Activated naive CD4-positive, alpha-beta T cell treated with anti-CD3 and anti-CD28 coated beads, Interleukin-2, amount 10 ng/mL, durations not matched to agents 7 days and 5 days (primary cell): ENCODE measurements at places on chromosomes 12 and 14.

DNA sequence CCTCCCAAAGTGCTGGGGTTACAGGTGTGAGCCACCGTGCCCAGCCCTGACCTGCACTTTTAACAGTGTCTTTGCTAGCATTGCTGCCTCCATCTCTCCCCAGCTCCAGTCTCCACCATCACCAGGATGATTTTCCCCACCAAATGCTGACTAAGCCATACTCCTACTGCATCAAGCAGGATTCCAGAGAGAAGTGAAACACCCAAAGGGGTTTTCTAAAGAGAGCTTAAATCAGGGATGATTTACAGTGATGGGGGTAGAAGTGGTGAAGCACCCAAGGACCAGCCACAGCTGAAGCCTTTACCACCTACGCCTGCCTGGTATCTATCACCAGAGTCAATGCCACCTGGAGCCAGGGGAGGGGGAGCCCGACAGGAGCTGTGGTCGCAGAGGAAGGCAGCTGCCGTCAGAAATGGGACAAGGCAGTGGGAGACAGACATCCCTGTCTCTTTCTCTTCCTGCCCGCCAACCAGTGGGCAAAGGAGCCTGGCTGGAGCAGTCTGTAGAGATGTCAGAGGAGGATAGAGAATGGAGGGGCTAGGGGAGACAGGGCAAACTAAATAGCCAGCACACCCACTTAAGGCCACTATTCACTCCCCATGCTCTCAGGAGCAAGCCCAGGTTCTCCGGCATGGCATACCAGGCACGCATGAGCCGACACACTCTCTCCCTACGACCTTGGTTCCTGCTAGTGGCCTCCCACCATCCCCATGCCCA, 22.4 kb upstream of the CD9 start:
- DNase-seq, result no peak

DNA sequence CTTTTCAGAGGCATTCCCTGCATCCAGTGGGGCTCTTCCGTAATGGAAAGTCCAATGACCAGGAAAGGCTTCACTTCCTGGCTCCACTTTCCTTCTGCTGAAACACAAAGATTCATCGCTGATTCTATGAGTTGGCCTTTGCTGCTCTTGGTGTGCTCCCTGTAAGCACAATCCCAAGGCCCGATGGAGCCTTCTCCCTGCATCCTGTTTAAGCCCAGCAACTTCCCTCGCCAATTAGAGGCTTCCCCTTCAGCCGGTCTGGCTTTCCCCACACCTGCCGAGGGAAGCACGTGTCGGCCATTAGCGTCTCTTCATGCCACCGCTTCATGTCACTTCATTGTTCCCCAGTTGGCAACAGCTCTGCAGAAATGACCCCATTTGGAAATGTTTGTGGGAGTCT, 693.9 kb downstream of the MED13L start:
- no peak for DNase-seq

- DNase-seq, result no peak
Measured at GRCh38 chr12:91180582-91181395, 1.8 kb downstream of the DCN start.

GRCh38 chr12:68495336-68496070, 115.2 kb upstream of the RAP1B start:
- no peak for DNase-seq

DNA sequence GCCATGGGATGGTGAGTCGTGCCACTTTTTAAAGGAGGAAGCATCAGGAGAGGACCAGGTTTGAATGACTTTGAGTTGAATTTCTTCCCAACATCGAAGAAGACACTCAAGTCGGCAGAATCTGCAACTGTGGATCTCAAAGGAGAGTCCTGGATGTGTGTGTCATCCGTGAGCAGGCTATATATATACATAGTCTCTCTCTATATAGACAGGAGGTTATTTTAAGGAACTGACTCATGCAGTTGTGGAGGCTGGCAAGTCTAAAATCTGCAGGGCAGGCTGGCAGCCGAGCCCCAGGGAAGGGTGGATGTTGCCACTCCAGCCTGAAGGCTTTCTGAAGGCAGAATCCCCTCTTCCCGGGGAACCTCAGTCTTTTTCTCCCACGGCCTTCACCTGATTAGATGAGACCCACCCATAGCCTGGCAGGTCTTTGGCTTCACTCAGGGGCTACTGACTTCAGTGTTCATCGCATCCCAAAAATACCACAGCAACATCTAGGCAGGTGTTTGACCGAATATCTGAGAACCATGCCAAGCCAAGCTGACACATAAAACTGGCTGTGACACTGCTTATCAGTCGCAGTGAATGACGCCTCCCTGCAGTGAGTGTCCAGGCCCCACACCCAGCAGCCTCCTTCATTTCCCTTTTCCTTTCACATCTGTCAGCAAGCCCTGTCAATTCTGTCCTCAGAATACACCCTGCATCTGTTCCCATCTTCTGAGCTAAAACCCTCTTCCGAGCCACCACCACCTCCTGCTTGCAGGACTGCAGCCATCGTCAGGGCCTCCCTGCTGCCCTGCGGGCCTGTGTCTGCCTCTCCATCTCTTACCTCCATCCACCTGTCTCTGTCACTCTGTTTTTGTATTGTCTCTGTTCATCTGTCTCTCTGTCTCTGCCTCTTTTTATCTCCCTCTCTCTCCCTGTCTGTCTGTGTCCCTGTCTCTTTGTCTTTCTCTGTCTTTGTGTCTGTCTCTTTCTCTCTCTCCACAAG, 54.0 kb downstream of the ZNF664 start:
- DNase-seq, result no peak

- DNase-seq, result no peak
Measured at GRCh38 chr12:27464220-27464554, 17.7 kb downstream of the SMCO2 start.

DNA sequence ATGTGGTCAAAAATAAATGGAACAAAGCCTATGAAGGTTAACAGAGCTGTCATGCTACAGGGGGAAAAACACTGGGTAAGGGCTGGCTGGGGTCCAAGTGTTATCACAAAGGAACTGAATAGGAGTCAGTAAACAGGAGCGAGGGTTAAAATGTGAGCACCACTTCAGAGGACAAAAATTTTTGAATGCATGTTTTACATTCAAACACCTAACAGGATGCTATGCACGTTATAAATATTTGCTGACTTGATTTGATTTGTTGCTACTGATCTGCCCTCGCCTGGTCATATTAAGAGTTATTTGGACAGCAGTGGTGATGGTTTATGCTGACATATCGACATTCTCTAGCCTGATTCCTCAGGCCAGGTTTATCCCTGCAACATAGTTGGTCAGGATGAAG, 7.4 kb upstream of the KTN1 start:
- no peak for DNase-seq

DNA sequence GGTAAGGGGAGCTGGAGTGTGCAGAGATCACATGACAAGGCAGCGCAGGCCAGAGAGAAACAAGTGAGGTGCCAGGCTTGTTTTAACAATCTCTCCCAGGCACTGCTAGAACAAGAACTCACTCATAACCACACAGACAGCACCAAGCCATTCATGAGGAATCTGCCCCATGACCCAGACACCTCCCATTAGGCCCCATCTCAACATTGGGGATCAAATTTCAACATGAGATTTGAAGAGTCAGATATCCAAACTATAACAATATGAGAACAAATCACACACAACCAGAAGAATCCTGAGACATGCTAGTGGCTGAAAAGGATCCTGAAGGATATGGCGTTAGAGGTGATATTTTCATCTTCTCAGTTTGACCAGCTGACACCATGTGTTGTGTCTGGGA, 21.9 kb downstream of the OR6J1 start:
- no peak for DNase-seq

DNA sequence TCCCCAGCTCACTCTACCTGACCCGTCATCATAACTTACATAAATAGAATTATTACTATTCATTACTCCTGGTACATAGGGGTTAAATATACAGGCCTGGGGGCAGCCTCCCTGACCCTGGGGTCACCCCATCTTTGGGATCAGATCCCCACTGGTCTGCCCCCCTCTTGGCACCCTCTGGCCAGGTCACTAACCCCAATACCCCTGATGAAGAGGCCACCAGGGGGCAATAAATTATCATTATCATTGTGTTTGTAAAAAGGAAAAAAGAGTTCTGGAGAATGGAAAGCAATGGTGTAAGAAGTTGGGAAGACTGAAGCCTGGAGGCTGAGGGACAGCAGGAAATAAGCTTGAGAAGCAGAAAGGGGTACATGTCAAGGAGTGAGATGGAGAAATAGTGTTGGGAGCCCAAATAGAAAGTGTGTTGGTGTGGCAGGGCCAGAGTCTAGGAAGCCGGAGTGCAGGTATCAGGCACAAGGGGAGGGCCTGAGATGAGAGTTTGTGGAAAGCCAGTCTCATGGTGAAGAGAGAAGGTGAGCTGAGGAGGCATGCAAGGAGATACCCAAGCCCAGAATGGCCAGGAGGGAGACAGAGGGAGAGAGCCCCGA, 6.1 kb upstream of the AAAS start:
- DNase-seq, result no peak

GRCh38 chr14:54225457-54226060, 171.2 kb upstream of the CDKN3 start:
- no peak for DNase-seq

DNA sequence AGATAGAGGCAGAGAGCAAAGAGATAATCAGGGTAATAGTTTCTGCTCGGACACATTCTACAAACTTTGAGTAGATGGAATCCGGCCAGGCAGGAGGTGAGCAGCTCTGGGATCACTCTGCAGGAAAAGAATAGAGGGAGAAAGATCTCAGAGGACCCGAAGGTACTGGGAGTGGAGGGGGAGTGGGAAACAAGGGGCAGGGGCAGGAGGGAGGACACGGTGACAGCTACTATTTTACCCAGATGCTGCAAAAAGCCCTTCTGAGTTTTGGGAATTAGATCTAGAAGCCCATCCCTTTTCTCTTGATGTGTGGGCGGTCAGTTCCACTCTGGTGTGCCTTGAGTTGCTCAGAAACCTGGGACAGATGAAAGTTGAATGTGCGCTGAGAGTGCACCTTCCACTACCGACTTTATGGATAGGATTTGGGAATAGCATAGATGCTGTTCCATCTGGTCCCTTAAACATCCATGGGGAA, 556 bp downstream of the GPRC5A start:
- no peak for DNase-seq

DNA sequence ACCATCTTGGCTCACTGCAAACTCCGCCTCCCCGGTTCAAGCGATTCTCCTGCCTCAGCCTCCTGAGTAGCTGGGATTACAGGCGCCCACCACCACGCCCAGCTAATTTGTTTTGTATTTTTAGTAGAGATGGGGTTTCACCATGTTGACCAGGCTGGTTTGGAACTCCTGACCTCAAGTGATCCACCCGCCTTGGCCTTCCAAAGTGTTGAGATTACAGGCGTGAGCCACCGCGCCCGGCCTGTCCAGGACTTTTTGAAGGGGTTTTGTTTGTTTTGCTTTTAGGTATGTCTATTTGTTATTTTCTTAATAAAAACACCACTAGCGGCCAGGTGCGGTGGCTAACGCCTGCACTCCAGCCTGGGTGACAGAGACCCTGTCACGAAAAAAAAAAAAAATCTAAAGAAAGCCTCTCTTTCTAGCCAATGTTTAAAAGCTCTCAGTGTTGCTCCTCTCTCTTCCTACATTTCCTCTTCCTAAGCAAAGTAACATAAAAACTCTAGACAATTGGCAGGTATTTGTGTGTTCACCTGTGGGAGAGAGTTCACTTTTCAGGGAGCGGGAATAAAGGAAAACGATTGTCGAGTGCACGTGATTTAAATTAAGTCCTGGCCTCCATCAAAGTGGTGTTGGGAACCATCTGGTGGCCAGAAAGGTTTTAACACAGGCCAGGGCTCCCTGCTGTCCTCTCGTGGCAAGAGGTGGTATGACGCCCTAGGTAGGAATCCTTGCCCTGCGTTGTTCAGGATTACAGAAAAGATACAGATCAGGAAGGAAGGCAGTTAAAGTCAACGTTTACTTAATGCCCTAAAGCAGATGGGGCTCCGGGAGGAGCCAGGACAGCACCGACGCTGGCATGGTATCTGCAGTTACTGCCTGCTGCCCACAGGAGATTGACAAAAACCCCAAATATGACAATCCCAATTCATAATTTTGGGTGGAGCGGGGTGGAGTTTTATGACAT, 36.2 kb upstream of the ATP23 start:
- DNase-seq, result peak; percentile 88

GRCh38 chr14:68718023-68718990, 74.6 kb downstream of the ZFP36L1 start:
- DNase-seq, result peak; percentile 3

GRCh38 chr14:56964895-56965294, 154.6 kb upstream of the OTX2 start:
- no peak for DNase-seq
